NT2/D1 (cell line): ENCODE measurements at places on chromosomes 16 and 17.

- no peak for DNase-seq
Measured at GRCh38 chr17:79745641-79746105, 14.9 kb downstream of the ENPP7 start.

DNA sequence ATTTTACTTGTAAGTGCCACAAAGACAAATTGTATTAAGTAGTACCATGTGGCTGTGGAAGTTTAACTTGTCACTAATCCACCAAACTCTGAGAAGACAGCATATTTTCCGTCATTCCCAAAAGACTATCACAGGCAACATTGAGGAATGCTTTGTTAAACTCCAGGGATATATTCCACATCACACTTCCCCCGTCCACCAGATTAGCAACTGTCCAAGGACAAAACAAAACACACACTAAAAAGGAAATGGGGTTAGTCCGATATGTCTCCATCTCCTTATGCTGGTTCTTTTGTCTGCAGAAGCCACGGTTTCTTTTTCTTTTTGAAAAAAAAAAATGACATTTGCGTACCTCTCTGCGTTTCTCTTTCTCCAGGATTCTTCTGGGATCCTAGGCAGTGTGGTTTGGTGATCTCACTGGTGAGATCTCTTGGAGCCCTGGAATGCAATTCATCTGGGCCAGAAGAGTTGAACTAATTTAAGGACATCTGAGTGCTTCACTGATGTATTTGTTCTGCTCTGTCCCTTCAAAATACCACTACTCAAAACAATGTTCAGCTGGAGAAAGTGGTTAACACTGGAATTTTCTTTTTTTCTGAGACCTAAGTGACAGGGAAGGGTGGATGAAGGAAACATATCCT lies 40.6 kb downstream of the PRKCB start:
- DNase-seq, result no peak

DNA sequence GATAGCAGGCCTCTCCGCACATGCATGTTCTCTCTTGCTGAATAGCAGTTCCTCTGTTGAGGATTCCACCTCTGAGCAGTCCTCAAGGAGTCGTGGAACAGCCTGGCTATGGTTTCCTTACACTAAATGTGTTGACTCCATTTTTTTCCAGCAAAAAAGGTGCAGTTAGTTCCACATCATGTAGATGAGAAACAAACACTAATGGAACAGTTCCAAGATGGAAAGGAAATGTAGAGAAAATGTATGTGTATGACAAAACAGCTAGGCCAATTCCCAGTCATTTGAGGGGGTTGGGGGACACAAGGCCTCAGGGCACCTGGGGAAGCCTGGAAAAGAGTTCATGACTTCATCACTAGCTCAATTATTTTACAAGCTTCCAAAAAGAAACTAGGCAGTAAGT lies 90.0 kb downstream of the CFDP1 start:
- DNase-seq, result no peak

- DNase-seq, result no peak
Measured at GRCh38 chr16:68700120-68700519, 37.0 kb upstream of the CDH1 start.

DNA sequence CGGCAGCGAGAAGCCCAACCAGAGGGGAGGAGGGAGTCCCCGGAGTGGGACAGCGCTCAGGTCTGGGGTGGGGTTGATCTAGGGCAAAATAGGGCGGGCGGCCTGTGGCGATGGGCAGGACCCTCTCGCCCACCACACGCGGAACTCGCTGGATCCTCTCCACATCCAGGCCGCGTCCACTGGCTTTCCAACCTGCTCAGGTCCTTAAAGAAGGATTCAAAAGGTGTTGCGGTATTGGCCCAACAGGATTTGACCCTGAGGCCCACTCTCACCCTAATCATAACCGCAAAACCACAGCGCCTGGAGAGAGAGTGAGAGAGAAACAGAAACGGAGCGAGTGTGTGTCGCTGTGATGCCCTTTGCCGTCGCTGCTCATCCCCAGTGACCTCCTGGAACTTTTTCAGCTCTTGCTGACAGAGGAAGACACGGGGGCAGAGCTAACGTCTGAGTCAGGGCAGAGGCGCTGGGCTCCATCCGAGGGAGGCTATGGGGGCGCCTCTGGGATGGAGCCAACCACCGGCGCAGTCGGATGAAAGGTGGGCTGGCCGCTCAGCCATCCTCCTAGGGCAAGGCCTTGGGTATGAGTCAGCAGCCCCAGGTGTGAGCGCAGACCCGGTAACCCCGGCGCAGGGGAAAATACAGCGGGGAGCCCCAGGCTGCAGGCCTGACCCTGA lies 16.7 kb upstream of the OR1F1 start:
- no peak for DNase-seq

- DNase-seq, result no peak
Measured at GRCh38 chr17:31857920-31858641, 963 bp downstream of the COPRS start.

DNA sequence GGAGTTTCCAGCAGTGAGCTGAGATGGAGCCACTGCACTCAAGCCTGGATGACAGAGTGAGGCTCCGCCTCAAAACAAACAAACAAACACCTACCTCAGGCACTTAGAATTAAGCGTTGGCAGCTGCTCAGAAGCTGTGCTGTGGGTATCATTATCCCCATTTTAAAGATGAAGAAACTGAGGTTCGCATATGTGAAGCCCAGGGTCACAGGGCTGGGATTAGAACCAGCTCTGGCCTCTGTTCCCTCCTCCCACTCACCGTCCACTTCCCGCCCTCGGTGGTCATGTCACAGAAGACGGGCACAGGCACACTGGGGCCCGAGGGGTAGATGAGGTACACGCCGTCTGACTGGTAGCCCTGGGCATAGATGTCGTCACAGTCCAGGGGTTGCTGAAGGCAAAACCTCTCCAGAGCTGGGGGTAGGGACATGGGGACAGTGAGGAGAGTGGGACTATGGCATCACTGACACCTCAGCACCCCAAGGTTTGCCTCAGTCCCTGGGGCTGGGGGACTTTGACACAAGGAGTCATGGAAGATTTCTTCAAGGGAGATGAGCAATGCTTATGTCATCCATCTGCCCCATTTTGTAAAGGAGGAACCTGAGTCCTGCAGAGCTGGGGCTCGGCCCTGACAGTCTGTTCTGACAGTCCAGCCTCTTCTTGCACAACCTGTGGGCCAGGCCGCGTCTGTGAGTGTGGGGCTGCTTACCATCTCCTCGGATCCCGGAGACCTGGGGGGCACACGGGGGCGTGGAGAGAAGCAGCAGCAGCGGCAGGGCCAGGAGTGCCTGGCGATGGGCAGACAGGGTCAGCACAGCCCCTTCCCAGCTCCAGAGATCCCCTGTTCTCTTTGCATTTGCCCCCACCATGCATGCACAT lies 700 bp downstream of the MFAP4 start:
- no peak for DNase-seq

GRCh38 chr16:89969741-89970410 lies 21.3 kb downstream of the DEF8 start:
- no peak for DNase-seq

DNA sequence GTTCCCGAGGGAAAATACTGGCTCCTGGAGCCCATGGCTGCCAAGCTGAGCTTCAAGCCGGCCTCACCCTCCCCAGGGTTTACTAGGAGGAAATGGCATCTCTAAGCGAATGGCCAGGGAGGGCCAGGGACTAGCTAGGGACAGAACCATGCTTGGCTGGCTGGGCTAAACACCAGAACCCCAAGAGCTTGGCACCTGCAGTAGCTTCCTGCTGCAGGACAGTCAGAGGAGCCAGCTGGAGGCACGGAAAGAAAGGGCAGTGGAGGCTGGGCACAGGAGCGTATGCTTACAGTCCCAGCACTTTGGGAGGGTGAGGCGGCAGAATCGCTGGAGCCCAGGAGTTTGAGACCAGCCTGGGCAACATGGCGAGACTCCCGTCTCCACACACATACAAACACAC lies 33.7 kb downstream of the PEMT start:
- DNase-seq, result no peak

DNA sequence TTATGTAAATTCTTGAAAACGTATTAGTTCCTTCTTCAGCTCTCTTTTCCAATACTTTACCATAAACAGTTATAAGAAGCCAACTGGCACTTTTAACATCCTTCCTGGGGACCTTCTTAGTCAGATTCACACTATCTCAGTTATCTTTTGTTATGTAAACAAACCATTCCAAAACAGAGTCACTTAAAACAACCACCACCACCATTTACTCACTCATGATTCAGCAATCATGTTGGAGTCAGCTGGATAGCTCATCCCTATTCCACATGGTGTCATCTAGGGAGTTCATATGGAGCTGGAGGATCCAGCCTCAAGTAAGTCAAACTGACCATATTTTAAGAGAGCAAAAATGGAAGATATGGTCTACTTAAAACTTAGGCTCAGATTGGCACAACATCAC lies 240.3 kb upstream of the IRX3 start:
- no peak for DNase-seq

GRCh38 chr17:57755480-57756070 lies 10.5 kb upstream of the CCDC182 start:
- no peak for DNase-seq

- no peak for DNase-seq
Measured at GRCh38 chr16:25093208-25094061, 18.1 kb upstream of the LCMT1 start.

DNA sequence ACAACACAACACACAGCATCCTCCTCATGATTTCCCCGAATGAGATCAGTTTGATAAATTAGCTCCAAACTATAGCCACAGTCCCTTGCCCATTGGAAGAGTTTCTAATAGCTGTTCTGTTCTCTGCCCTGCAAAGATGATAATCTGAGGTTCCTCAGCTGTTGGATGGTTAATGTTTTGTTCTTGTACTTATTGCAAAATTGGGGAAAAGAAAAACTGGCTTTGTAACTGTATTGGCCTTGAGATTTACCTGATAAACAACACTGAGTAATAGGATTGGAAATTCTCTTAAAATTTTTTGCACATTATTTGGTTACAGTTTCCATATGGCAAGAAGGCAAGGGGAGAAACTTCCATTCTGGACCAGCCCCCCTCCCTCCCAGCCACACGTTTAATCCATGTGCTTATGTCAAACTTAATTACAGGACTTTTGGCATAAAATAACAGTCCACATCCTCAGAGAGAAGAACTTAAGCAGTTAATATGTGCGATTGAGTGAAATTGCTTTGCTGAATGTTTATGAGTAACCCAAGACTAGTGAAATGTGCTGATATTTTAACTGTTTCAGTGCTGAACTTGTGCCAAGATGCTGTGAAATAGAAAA lies 119.1 kb upstream of the ZFHX3 start:
- DNase-seq, result no peak

- DNase-seq, result no peak
Measured at GRCh38 chr17:40448213-40448638, 5.0 kb downstream of the IGFBP4 start.

GRCh38 chr16:72860726-72861562 lies 187.0 kb downstream of the ZFHX3 start:
- DNase-seq, result no peak

- no peak for DNase-seq
Measured at GRCh38 chr17:73293480-73293911, 18.3 kb downstream of the CDC42EP4 start.

GRCh38 chr16:23650674-23651416 lies 9.6 kb downstream of the DCTN5 start:
- DNase-seq, result no peak

DNA sequence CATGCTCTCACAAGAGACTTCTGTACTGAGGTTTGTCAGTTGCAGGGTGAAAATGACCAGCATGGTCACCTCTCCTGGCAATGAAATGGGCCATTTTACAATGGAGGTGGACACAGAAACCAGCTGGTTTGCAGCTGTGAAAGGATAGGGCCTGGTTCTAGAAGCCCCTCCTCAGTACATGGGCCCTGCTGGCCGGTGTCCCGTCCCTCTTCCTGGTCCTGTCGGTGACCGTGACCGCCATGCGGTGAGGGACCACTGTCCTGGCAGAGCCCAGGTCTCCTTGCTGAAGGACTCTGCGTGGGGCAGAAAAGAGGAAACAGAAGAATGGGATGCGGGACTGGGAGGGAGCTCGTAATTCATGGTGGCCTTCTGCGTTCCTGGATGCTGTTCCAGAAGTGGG lies 76.0 kb upstream of the ZNF423 start:
- no peak for DNase-seq

GRCh38 chr16:86553356-86553755 lies 1.7 kb downstream of the MTHFSD start:
- no peak for DNase-seq
